Epithelial cell of prostate (primary cell): ENCODE measurements at places on chromosomes 3 and 15.
A peak's percentile ranks its signal among the peaks of the same experiment; 100 is the strongest.

- peak; percentile 80 for DNase-seq
These were observed 82.8 kb downstream of the SMAD3 start for GRCh38 chr15:67148196-67148701.

- no peak for DNase-seq
These were observed 403.2 kb downstream of the ZBTB20 start for GRCh38 chr3:114743746-114744485.

DNA sequence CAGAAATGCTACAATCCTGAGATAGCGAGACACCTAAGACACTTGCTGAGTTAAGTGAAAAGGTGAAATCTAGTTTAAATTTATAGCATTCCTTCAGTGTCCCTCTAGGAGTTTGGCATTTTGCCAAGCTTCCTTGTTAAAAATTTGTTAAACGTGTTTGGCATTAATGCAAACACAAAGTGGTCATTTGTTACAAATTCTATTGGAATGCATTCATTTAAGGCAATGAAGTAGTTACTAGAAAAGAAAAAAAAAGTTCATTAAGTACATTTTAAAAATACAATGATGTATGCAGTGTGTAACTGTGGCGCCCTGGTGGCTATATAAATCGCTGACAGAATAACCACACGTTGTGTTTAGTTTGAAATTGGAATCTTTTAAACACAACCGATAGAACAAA is 31.3 kb upstream of the WNT5A start:
- no peak for DNase-seq

- DNase-seq, result no peak
These were observed 319.6 kb downstream of the ZBTB20 start for GRCh38 chr3:114827495-114827894.

GRCh38 chr15:77040673-77041072 is 30.2 kb downstream of the TSPAN3 start:
- no peak for DNase-seq

GRCh38 chr3:156448300-156448699 is 106.6 kb downstream of the SSR3 start:
- no peak for DNase-seq

GRCh38 chr3:100087198-100087597 is 27.1 kb downstream of the FILIP1L start:
- DNase-seq, result no peak

GRCh38 chr3:23999012-23999641 is 54.0 kb downstream of the NR1D2 start:
- no peak for DNase-seq

DNA sequence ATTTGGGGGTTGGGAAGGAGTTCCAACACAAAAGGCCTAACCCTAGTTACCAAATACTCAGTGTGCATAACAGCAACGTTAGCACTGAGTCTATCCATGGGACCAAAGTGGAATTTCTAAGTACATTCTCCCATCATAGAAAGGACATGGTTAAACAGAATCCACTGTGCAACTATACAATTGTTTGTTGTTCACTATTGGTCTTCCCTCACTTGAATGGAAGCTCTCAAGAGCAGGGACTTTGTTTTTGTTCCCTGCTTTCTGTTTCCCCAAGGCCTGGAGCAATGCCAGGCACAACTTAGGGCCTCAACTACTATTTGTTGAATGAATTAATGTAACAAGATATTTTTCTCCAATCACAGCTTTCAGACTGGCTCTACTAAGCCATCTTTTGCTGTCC is 25.6 kb downstream of the COL8A1 start:
- DNase-seq, result no peak

DNA sequence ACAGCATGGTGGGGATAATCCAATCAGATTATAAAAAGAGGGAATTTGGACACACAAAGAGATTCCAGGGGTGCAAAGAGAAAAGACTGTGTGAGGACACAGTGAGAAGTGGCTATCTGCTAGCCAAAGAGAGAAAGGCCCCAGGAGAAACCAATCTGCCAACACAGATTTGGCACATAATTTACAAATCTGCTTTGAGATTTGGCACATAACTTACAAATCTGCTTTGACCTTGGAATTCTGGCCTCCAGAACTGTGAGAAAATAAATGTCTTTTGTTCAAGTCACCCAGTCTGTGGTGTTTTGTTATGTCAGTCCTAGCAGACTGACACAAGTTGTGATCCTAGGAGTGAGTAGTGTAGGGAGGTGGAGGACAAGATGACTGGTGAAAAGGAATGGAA is 3.5 kb upstream of the TM4SF18 start:
- no peak for DNase-seq

- no peak for DNase-seq
These were observed 148.3 kb downstream of the DNAJB8 start for GRCh38 chr3:128318275-128318941.

GRCh38 chr15:87620393-87620792 is 636.1 kb downstream of the NTRK3 start:
- no peak for DNase-seq

DNA sequence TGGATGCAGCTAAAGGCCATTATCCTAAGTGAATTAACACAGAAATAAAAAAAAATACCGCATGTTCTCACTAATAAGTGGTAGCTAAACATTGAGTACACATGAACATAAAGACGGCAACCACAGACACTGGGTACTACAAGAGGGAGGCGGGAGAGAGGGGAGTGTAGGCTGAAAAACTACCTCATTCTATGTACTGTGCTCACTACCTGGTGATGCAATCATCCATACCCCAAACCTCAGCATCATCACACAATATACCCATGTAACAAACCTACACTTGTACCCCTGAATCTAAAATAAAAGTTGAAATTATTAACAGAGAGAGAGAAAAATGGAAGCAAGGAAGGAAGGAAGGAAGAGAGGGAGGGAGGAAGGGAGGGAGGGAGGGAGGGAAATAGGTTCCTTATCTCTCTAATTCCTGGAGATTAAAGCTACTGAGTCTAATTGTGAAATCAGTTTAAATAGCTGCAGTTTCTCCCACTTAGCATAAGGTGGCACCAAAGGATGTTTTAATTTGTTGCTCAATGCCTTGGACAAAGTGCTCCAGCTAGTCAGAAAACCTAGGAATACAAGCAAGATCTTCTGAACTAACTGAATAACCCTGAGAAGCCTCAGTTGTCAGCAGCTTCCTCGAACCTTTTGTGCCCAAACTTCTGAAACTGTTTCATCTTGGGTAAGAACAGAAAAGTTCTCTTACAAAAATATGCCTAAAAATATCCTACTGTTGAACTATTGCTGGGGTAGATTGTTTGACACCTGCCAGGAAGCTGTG is 79.4 kb upstream of the ATP11B start:
- no peak for DNase-seq

GRCh38 chr3:78348664-78349063 is 1308.8 kb downstream of the ROBO2 start:
- no peak for DNase-seq

DNA sequence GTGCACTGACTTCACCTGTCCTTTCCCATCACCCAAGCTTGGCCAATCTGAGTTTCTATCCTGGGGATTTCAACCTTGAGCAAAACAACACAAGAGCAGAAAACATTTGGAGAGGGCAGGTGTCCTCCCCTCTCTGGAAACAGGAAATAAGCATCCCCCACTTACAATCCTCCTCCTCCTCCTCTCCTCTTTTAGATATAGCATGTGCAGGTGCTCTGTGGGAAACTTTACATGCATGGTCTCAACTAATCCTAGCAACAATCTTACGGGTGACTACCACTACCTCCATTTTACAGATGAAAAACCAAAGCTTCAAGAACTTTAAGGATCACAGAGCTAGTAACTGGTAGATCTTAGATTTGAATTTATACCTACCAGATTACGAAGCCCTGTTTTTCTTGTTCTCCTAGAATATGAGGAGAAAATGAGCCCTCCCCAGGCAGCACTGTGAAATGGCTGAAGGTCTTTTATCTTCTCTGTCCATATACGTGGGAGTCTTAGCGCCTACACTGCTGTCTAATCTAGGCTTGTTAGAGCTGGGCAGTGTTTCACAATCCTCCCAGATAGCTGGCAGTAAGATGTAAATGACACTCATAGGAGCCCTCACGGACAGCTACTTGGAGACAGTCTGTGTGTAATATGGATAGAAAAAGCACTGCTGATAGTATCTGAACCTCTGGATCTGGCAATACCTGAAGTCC is 301.2 kb upstream of the PROK2 start:
- no peak for DNase-seq

- DNase-seq, result peak; percentile 5
These were observed 41.9 kb upstream of the XRN1 start for GRCh38 chr3:142489572-142490323.

DNA sequence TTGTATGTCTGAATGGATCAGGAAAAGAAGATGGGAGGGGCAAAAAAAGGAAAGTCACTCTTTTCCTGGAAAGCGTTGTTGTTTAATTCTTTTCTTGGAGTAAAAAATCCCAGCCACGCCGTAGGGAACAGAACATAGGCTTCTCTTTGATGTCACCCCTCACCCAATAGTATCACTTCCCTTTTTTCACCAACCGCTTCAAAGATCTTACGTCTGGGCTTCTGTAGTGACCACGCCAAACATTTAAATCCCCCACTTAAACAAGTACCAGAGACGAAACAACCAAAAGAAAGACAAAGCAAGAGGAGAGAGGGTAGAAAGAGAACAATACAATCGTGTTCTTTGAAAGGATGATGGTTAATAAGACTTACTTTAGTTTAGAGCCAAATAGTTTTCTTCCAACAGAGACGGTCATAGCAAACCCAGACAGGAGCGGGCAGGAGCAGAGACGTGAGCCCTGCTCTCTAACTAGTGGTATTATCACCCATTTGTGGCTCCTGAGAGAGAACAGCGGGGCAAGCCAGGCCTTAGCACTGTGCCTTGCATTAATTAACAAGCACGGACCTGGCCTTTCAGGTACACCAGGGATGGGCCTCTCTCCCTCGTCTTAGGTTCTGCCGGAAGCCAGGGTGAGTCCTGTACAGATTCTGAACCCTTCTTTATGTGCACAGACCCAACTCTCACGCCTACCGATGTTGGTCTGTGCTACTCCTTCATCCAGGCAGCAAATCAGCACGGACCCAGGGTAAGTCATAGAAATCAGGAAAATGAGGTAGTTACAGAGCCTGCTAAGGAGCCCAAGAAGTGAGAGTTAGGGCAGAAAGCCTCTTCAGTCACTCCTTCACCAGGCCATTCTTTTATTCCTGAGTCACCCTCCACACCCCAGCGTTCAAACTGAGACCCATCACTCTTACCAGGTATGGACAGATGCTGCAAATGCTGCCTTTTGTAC is 28.2 kb upstream of the BCL6 start:
- no peak for DNase-seq

- DNase-seq, result no peak
These were observed 130.9 kb downstream of the DNAJB8 start for GRCh38 chr3:128335621-128336296.

- no peak for DNase-seq
These were observed 28.1 kb upstream of the MCTP2 start for GRCh38 chr15:94203306-94203705.

- no peak for DNase-seq
These were observed 22.3 kb downstream of the IL5RA start for GRCh38 chr3:3087716-3088465.

DNA sequence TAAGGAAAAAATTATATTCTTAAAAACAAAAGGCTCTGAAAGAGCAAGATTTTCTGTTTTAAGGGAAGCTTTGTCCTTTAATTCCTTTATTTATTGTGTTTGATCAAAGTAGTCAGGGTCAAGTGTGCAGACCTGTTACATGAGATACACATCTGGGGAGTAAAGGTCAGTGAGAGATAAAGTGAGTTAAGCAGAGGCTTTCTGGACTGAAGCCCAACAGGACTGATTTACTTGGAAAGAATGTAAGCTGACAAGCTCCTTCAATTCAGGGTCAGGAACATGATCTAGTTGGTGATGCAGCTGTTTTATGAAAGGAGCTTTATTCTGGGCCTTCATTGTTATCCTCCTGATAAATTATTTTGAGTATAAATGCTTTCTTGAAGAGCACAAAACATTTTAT is 20.7 kb upstream of the OTOL1 start:
- DNase-seq, result peak; percentile 54

- no peak for DNase-seq
These were observed 54.5 kb downstream of the SATB1 start for GRCh38 chr3:18370672-18371071.

DNA sequence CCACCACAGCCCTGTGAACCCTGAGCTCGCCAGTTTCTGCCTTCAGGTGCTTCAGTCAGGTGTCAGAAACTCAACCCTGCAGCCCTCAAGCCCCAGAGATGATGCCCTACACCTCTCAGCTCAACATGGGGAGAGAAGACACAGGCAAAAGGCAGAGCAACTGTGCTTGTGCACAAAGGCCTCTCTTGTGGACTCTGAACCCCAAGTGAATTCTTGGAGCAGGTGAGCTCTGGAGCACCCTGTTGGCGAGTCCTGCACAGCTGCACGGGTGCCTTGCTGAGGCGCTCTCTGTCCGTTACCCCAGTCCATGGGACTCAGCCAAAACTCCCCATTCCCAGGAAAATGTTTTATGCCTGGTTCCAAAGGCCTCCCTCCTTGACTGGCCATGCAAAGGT is 197.0 kb downstream of the KLF13 start:
- no peak for DNase-seq

DNA sequence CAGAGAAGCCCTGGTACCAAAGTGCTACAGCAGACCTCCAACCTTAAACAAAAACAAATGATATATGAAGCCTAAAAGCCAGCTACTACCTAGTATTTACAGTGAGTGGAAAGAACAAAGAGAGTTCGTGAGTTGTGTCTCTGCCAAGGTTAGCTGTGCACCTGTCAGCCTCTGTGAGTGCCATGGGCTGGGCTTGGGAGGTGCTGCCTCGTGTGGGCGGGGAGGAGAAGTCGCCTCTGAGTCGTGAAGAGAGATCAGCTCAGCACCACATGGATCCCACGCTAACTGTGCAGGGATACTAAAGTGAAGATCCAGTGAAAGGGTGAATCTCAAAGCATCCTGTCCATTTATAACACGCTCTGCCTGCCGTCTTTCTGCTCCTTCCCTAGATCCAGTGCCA is 101.9 kb downstream of the CHDH start:
- DNase-seq, result no peak

DNA sequence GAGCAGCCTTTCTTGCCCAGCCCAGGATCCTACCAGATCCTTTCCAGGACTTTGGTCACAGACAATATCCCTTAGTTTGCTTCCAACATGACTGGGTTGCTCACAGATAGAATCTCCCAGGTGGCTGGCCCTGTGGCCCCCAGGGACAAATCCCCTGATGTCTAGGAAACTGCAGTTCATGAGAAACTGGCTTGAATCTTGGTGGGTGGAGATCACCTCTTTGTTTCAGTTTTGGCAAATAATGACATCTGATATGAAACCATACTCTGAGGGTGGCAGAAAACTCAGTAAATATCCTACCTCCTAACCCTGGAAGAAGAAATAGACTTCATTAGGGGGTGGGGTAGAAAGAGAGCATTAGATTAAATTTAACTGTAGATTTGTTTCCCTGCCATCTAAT is 44.1 kb upstream of the PFN2 start:
- DNase-seq, result no peak

DNA sequence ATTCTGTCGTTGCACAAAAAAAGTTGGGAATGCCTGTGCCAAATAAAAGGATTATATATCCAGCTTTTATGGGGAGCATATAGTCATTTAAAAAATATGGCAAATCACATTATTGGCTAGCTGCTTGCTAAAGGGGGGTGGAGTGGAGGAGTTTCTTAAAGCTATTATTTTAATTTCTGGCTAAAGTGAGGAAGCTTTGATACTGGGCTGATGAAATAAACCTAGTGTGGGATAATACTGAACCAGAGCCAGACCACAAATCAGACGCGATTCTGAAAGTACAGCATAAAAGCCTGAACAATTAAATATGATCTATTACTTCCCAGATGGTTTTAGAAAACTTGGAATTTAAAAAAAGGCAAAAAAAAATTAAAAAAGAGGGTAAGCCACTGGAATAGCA is 14.4 kb downstream of the POLR2M start:
- DNase-seq, result no peak
